ENCODE measurements at places on chromosomes 7 and 10.

GRCh38 chr10:17092216-17092944 lies 37.2 kb downstream of the CUBN start:
- DNase-seq: no peak

- DNase-seq: no peak
Measured at GRCh38 chr10:113801569-113801968, 50.1 kb downstream of the PLEKHS1 start.

DNA sequence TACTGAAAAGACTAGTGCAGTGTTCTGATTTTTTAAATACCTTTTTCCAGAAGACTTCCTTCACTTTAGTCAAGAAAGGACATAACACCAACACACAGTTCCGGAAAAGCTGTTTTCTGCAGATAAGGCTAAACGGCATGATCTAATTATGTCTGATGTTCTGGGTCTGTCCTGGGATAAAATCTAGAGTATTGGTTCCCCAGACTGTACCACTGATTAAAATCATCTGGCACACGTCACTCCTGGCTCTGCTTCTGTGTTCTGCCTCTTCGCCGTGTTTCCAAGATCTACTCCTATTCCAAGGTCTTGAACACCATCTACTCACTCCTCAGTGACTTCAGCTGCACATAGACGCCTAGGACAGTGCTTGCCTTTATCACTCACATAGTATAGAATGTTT lies 100.8 kb upstream of the SFMBT2 start:
- no peak for DNase-seq

- no peak for DNase-seq
Measured at GRCh38 chr7:11300241-11300640, 326.6 kb downstream of the PHF14 start.

DNA sequence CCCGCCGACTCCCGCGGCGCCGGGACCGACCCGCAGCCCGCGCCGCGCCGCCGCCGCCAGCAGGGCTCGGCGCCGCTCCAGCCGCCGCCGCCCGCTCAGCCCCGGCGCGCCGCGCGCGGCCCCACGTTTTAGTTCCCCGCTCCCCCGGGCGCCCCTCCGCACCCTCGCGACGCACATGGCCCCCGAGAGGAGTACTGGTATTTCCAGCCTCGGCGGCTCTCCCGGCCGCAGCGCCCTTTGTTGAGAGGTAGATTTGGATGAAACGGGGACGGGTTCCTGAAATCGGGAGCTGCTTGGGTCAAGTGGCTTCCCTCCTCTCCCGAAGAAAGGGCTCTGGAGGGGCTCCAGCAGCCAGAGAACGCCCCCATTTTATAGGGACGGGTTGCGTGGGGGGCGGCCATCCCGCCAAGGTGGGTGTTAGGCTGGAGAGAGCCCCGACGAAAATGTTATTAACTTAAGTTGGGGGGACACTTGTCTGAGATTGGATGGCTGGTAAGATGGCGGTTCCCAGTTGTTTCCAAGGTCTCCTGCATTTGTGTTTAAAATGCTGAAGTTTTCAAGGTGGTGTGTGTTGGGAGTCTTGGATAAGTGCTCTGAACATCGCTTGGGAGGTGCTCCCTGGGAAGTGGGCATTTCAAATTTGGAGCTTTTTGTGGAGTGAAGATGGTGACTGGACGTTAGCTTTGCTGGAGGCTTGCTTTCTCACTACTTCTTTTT lies 1.2 kb downstream of the BMI1 start:
- no peak for DNase-seq

DNA sequence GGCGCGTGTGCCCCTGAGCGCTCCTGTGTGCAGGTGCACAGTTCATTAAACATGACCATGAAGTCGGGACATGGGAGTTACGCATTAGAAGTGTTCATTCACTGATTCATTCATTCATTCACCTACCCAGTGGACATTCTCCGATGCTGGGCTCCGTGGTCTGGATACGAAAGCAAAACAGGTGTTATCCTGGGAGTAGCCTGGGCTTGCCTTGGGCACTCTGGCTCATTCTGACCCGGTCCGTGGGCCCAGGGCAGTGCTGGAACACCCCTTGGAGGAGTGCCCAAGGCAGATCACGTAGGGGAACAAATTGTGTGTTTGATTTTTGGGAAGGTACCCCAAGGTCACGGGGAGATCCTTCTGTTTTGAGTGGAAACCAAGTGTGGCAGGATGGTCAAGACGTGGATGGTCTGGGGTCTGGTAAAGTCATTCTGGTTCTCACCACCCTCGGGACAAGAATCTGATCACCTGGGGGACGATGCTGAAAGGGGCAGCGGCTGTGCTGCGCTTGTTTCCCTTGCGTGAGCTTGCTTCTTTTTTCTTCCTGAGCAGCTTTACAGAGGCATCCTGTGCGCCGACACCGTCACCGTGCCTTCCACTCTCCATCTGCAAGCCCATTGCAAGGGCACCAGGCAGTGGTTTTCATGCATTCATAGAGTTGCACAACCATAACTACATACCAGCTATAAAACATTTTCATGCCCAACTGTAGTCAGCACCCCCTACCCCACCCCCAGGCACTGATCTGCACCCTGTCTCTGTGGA lies 10.1 kb downstream of the ELFN1 start:
- DNase-seq: no peak

DNA sequence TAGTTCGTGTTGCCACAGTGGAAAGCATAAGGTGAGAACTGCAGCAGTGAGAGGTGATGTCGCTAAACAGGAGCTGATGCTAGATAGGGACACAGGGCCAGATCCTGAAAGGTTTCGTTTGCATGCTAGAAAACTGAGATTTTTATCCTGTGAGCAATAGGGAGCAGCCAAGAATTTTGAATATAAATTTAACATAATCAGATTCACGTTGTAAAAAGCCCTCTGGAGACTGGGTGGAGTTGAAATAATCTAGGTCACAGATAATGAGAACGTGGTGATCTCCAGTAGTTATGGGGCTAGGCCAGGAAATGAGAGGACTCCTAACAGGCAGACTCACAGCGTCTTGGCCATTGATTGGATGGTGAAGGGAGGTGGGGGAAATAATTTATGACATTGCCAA lies 92.1 kb upstream of the IMMP2L start:
- DNase-seq: no peak

DNA sequence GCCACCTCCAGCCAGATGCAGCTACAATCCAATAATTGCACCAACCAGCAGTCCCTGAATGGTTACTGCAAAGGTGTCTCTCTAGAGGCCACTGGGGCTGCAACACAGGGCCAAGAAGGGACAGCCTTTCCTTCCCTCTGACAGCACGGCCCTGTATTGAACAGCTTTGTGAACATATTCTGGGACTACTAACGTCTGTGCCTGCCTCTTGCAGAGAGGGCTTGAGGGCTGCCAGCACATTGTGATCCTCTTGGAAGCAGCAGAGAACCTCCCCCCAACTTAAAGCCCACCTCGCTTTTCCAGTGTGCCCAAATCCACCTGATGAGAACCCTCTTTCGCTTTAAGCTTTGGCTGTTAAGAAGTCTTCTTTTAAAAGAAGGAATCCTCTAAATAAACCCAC lies 415.9 kb downstream of the RPS24 start:
- DNase-seq: no peak

GRCh38 chr7:151767557-151767956 lies 109.4 kb downstream of the PRKAG2 start:
- no peak for DNase-seq

- DNase-seq: no peak
Measured at GRCh38 chr10:58746474-58747185, 234.0 kb downstream of the BICC1 start.

DNA sequence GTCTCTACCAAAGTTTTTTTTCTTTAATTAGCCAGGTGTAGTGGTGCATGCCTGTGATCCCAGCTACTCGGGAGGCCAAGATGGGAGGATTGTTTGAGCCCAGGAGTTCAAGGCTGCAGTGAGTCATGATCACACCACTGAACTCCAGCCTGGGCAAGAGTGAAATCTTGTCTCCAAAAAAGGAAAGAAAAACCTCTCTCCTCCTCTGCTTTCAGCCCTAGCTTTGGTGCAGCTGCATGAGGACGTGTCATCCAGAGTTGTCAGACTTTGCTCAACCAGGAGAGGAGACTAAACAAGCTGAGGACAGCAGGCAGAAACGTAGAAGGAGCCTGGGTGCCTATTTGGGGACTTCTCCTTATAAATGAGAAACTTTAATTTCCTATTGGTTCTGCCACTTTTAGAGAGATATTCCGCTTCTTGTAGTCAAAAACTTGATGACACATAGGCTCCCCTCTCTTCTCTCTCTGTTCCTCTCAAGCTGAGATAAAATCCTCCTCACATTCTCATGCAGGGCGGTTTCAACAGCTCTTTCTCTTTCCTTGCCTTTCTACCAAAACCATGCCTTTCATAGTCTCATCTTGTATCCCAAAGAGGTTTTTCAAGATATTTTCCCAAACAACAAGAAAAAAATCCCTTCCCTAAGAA lies 205.4 kb downstream of the ARHGAP12 start:
- DNase-seq: no peak

GRCh38 chr7:32890010-32890792 lies 1.4 kb downstream of the KBTBD2 start:
- DNase-seq: no peak

DNA sequence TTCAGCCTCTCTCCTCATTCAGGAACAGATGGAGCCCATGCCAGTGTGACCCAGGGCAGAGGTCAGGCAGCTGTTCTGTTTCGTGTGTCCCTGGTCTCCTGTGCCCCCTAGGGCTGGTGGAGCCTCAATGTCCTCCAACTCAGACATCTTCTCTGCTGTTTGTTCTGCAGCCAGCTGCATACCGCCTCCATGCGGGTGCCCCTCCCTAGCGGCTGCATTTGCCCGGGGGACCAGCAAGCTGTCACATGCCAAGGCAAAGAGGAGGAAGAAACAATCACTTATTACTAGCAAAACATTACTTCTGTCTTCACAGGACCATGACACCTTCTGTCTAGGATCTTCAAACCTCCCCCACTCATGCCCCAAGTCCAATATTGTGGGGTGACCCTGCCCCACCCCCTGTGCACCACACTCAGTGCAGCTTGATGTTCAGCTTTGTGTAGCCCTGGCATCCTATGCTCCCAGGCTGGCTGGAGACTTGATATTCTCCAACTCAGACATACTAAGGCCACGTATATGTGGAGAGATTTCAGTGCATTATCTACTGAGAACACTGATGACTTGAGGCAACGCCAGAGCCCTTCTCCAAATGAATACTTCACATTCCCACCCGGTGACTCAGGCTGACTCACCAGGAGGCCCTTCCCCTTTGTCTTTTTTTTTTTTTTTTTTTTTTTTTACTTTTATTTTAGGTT lies 188.9 kb downstream of the SKIDA1 start:
- DNase-seq: peak; percentile 92

GRCh38 chr10:22823109-22823508 lies 104.7 kb upstream of the ARMC3 start:
- peak; percentile 65 for DNase-seq

GRCh38 chr7:28832669-28833068 lies 125.5 kb downstream of the TRIL start:
- DNase-seq: no peak

DNA sequence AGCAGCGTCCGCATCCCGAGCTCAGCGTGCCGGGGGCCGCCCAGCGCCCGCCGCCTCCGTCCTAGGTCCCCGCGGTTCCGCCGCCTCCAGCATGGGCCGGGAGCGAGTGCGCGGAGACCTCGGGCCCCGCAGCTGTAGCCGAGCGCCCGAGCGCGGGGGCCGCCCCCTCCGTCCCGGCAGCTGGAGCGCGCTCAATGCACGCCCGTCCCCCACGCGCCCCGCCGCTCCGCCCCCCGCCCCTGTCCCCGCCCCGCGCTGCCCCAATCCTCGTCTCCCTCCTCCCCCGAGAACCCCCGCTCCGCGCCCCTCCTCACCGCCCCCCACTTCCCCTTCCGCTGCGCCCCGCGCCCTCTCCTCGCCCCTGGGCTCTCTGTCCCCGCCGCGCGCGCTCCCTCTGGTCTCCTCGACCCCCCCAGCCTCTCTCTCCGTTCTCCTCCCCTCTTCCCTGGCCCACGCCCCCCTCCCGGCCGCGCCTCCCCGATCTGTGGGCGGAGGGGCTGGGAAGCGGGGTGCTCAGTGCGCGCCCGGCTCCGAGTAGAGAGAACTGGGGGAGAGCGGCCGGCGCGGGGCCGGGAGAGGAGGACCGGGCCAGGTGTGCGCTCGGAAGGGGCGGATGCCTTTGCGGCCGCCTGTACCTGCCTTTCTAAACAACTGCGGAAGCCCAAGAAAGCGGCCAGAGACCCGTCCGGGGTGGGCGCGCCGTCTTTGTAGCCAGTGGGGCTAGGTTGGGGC lies at the start of gene VIPR2:
VIPR2 (minus strand) TSS at position 110 of the 732 bp plus-strand sequence; CDS start at position 14, 96 bp downstream.
- DNase-seq: no peak

- no peak for DNase-seq
Measured at GRCh38 chr7:132635127-132635526, 58.9 kb upstream of the PLXNA4 start.

GRCh38 chr7:149620961-149621360 lies 123.4 kb upstream of the ZNF746 start:
- DNase-seq: no peak

GRCh38 chr10:119281581-119282071 lies 74.3 kb downstream of the GRK5 start:
- no peak for DNase-seq

- no peak for DNase-seq
Measured at GRCh38 chr7:51315393-51316261, 982 bp downstream of the COBL start.

DNA sequence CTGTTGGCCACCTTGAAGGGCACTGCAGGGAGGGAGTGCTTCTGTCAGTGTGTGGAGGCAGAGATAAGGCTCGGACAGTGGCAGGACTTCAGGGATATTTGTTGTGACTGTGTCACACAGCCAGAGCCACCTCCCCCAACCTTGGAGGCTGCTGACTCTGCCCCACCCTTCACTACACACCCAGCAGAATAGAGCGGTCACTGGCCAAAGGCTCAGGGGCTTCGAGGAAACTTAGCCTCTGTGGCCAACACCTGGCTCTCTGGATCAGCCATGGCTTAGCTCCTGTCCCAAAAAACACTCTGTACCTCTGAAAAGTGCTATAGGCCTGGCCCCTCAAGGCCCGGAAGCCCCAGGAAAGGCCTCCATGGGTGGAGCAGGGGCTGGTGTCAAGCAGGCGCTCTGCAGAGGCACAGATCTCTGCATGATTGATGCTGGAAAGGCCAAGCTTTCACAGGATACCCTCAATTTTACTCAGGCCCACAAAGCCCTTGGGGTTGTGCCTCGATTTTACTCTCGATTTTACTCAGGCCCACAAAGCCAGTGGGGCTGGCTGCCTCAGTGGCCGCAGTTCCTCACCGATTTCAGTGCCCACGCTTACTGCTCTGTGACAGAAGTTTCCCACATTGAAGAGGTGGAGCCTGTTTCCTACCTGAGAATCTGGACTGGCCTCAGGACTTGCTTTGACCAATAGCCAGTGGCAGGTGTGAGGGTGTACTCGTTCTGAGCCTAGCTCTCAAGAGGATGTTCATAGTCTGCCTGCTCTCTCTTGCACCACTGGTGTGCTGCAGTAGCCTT lies 113.2 kb upstream of the GPR26 start:
- no peak for DNase-seq

DNA sequence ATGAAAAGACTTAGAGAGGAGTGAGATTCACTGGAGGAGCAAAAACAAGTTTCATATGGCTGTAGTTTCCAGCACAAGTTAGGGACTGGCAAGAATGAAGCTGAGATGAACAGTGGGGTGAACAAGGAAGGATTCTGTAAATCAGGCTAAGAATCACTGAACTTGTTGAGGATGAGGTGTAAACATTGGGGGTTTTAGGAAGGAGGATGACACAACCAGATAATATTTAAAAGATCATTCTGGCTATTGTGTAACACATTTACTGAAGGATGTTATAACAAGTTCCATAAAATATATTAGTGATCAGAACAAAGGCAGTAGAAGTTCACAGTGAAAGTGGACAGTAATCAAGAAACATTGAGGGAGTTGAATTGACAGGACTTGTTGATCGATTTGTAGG lies 68.9 kb downstream of the CD36 start:
- no peak for DNase-seq

GRCh38 chr7:103719070-103719469 lies 270.4 kb downstream of the RELN start:
- DNase-seq: no peak
